ENCODE measurements at places on chromosomes 1 and 21. TPM values are rescaled to one million over a fixed set of nuclear protein-coding genes. Genes with fewer than 3 reads are reported as not detected.

DNA sequence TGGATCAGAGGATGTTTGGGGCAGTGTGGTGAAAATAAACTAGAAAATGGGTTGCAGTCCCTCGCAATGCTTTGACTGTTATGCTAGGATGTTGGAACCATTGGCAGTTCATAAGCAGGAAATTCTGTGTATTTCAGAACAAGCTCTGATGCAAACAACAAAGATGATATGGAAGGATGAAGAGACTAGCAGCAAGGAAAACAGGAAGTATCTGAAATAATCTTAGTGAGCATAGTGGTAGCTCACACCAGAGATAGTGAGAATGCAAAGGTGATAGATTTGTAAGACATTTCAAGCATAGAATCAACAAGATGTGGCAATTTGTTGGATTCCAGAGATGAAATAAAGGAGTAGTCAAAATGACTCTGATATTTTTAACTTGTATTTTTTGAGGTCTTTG lies 11.1 kb upstream of the RCC1 start:
- no peak for DNase-seq

- DNase-seq = no peak
Observed at GRCh38 chr1:180415985-180416633, 86.3 kb downstream of the ACBD6 start.

- DNase-seq = no peak
Observed at GRCh38 chr1:54888080-54888733, 1.2 kb upstream of the DHCR24 start.

RXFP4 gene
- polyA plus RNA-seq = not detected

FCRL3 gene
- polyA plus RNA-seq = 0.15 TPM

RGS1 gene
- polyA plus RNA-seq = 2.1 TPM

NBPF15 gene
- polyA plus RNA-seq = 62.7 TPM

APH1A gene
- 204 TPM for polyA plus RNA-seq

BATF3 gene
- 2.0 TPM for polyA plus RNA-seq

HSD11B1 gene
- polyA plus RNA-seq = 0.33 TPM
